Heart left ventricle (tissue), 16 donors: ENCODE measurements at places on chromosomes 11 and 22. TPM values are rescaled to one million over a fixed set of nuclear protein-coding genes. Genes with fewer than 3 reads are reported as not detected.

GRCh38 chr11:9397746-9398680 is 13.6 kb downstream of the IPO7 start:
- H3K4me3 ChIP-seq = no peak overlapping the region
- no peak overlapping the region for H3K27ac ChIP-seq
- H3K36me3 ChIP-seq = no peaks in the 10 kb centered on the region

- H3K27ac ChIP-seq = peak overlapping the region; percentile 94
- H3K4me1 ChIP-seq = peaks cover 54% of the 10 kb centered on the region
- H3K36me3 ChIP-seq = no peaks in the 10 kb centered on the region
- no peak overlapping the region for H3K4me3 ChIP-seq
- H3K27me3 ChIP-seq = no peaks in the 10 kb centered on the region
Observed at GRCh38 chr22:24147666-24148065, 33.6 kb upstream of the SUSD2 start.

GRCh38 chr22:49553518-49554295 is 274.0 kb downstream of the BRD1 start:
- peaks cover 3% of the 10 kb centered on the region for H3K27me3 ChIP-seq
- no peaks in the 10 kb centered on the region for H3K36me3 ChIP-seq
- no peak overlapping the region for H3K4me3 ChIP-seq
- H3K4me1 ChIP-seq = no peaks in the 10 kb centered on the region
- no peak overlapping the region for H3K27ac ChIP-seq

DNA sequence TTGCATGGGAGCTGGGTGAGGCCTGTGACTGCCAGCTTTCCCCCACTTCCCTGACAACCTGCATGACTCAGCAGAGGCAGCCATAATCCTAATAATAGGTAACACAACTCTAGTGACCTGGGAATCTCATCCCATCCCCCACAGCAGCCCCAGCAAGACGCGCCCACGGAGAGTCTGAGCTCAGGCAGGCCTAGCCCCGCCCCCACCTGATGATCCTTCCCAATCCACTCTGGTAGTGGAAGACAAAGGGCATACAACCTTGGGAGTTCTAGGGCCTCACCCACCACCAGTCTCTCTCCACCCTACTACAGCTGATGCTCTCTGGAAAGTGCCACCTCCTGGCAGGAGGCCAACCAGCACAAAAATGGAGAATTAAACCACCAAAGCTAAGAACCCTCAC is 60.3 kb downstream of the CWF19L2 start:
- H3K27ac ChIP-seq = no peak overlapping the region
- no peaks in the 10 kb centered on the region for H3K27me3 ChIP-seq
- DNase-seq = no peak
- H3K36me3 ChIP-seq = no peaks in the 10 kb centered on the region
- H3K4me1 ChIP-seq = no peaks in the 10 kb centered on the region

DNA sequence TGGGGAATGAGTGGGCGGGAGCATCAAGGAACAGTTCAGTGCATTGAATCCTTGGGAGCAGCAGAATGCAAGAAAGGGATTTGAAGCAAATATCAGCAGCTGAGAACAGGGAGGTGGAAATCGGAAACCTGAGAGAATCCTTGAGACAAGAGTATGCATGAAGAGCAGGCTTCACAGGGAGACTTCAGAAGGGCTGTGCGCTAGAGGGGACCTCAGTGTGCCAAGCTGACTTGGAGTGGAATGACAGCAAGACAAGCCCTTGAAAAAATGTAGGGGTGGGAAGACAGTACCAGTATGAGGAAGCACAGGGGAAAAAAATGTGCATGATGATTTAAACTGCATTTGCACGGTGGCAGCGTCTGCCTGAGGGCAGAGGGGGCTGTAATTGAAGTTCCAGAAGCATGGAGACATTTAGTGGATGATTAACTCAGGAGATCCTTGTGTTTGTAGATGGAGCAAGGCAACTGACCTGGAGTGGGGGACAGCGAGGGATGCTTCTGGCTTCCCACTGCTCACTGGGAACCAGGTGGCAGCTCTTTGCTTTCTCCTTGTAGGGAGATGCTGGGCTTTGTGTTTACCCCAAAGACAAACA is 204.9 kb upstream of the PLET1 start:
- no peak for DNase-seq
- H3K4me1 ChIP-seq = no peaks in the 10 kb centered on the region
- no peaks in the 10 kb centered on the region for H3K36me3 ChIP-seq
- no peak overlapping the region for H3K27ac ChIP-seq
- H3K4me3 ChIP-seq = no peak overlapping the region
- no peaks in the 10 kb centered on the region for H3K27me3 ChIP-seq

GRCh38 chr22:49564054-49564453 is 263.6 kb downstream of the BRD1 start:
- no peaks in the 10 kb centered on the region for H3K27me3 ChIP-seq
- no peaks in the 10 kb centered on the region for H3K4me1 ChIP-seq
- DNase-seq = no peak

DNA sequence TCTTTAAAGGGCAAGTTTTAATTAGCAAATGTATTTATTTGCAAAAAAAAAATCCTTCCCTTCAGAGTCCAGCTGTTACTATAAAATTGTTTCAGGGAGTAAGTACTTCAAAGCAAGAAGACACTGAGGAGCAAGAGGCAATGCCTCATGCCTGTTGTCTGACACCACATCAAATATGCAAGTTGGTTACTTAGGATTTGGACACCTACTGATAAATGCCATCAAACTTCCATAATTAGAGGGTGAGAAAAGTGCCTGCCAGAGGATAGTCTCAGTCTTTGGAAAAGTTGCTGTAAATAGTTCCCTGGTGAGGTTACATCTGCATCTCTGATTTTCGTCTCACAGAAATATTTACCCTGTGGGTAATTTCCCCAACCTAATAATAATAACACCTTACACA is 4.1 kb upstream of the TENM4 start:
- H3K4me1 ChIP-seq = peaks cover 9% of the 10 kb centered on the region
- no peak for DNase-seq
- no peaks in the 10 kb centered on the region for H3K36me3 ChIP-seq
- no peak overlapping the region for H3K4me3 ChIP-seq

- H3K4me3 ChIP-seq = no peak overlapping the region
- DNase-seq = no peak
- no peaks in the 10 kb centered on the region for H3K36me3 ChIP-seq
- H3K4me1 ChIP-seq = peaks cover 3% of the 10 kb centered on the region
- no peak overlapping the region for H3K27ac ChIP-seq
- H3K27me3 ChIP-seq = no peaks in the 10 kb centered on the region
Observed at GRCh38 chr11:64608636-64609035, 17.6 kb downstream of the SLC22A12 start.

DNA sequence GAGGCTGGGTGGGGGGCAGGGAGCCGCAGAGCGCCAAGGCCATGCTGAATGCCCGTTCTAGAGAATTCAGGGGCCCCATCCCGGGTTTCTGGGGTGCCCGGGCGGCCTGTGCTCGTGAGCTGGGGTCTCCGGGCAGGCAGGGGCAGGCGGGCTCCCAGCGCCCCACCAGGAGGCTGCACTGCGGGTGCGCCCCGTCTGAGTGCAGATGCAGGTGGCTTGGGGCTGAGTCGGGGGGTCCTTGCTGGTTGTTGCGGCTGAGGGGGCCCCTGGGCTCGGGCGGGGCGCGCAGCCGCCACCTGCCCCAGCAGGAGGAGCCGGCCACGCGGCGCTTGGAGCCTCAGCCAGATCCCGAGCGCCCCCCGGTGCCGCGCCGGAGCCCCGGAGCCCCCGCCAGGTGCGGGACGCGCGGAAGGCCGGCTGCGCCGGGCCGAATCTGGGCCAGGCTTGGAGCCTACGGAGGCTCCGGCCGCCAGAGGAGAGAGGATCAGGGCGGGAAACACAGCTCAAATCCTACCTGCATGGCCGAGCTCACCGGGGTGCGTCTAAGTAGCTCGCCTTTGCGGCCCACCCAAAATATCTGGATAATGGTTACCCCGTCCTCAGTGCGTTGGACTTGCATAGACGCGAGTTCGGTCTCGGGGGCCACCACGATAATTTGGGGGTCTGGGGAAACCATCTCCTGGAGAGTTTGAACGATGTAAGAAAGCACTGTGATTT is 590 bp upstream of the IGF2 start:
- no peak for DNase-seq
- peaks cover 64% of the 10 kb centered on the region for H3K27me3 ChIP-seq
- no peaks in the 10 kb centered on the region for H3K36me3 ChIP-seq

GRCh38 chr11:10770626-10771254 is 19.7 kb downstream of the CTR9 start:
- no peaks in the 10 kb centered on the region for H3K36me3 ChIP-seq
- H3K27ac ChIP-seq = peak overlapping the region; percentile 58
- no peaks in the 10 kb centered on the region for H3K27me3 ChIP-seq
- peak; percentile 58 for DNase-seq
- no peak overlapping the region for H3K4me3 ChIP-seq
- peaks cover 18% of the 10 kb centered on the region for H3K4me1 ChIP-seq

DNA sequence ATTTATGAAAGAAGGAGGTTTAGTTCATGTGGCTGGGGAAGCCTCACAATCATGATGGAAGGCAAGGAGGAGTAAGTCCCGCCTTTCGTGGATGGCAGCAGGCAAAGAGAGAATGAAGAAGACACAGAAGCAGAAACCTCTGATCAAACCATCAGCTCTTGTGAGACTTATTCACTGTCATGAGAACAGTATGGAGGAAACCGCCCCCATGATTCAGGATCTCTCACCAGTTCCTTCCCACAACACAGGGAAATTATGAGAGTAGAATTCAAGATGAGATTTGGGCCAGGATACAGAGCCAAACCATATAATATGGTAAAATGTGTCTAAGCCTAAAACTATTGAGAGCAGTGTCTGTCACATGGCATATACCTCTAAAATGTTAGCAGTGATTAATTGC is 503.8 kb upstream of the CCDC179 start:
- no peak overlapping the region for H3K4me3 ChIP-seq
- no peaks in the 10 kb centered on the region for H3K27me3 ChIP-seq
- H3K4me1 ChIP-seq = no peaks in the 10 kb centered on the region
- no peak for DNase-seq
- no peaks in the 10 kb centered on the region for H3K36me3 ChIP-seq
- H3K27ac ChIP-seq = no peak overlapping the region

DNA sequence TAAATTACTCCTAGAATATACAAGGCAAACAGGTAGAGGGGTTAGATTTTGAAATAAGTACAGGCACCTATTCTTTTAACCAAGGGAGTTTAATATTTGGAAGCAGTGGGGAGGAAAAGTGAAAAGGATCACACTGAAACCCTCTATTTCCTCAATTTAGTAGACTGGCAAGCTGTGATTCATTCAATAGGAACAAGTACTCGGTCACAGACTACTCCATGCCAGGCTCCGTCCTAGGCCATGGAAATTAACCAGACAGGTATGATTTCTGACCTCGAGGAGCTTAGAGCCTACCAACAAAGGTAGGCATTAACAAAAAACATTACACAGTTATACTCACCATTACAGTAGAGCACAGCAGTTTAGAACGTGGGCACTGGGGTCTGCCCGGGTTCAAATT is 40.9 kb downstream of the SIK3 start:
- no peaks in the 10 kb centered on the region for H3K36me3 ChIP-seq
- no peak overlapping the region for H3K27ac ChIP-seq
- H3K4me3 ChIP-seq = no peak overlapping the region
- H3K4me1 ChIP-seq = peaks cover 20% of the 10 kb centered on the region
- H3K27me3 ChIP-seq = no peaks in the 10 kb centered on the region

DNA sequence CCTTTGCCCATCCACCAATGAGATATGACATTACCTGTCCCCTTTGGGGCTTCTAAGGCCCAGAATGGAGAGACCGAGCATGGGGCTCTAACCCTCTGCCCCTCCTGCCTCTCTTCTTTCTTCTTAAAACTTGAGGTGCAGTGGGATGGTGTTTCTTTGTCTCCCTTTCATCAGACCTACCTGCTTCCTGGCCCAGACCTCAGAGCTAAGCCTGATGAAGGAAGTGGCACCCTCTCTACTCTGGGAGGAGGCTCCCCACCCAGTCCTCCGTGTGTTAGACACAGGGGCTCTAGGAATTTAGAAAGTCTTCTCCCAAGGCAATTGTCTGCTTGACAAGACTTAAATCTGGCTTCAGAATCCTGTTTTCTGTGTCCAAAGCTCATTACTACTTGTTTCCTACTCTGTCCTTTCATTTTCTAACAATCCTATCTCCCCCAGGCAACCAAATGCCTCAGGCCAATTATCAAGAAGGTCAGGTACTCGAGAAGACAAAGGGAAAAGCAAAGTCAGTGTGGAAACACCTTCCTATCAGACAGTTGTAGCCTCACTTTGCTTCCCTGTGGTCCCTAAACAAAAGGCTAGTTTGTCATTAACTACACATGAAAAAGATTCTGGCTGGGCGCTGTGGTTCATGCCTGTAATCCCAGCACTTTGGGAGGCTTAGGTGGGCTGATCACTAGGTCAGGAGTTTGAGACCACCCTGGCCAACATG is 20.3 kb upstream of the PARVA start:
- H3K27me3 ChIP-seq = no peaks in the 10 kb centered on the region
- H3K4me1 ChIP-seq = no peaks in the 10 kb centered on the region
- H3K36me3 ChIP-seq = no peaks in the 10 kb centered on the region

DNA sequence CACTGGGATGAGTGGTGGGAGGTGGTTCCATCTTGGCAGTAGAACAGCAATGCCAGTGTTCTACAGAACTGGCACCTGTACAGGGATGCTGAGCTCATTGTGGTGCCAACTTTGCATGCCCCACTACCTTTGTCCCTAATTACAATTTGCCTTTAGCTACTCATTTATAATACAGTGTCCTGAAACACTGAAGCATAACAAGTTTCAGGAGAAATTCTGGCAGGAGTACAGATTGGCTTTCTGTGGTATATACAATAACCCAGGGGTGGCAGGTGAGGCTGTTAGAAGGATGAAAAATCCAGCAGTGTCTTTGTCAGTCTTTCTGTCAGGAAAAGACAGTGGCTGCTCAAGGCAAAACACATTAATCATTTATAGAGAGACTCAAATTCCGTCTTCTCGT is 240.3 kb downstream of the FAM76B start:
- no peak for DNase-seq
- H3K27me3 ChIP-seq = no peaks in the 10 kb centered on the region
- no peak overlapping the region for H3K27ac ChIP-seq
- H3K4me1 ChIP-seq = no peaks in the 10 kb centered on the region

GRCh38 chr22:29842740-29843139 is 4.7 kb upstream of the ASCC2 start:
- no peak overlapping the region for H3K4me3 ChIP-seq
- H3K27ac ChIP-seq = peak overlapping the region; percentile 56
- no peaks in the 10 kb centered on the region for H3K36me3 ChIP-seq
- DNase-seq = no peak
- H3K4me1 ChIP-seq = peaks cover 6% of the 10 kb centered on the region
- no peaks in the 10 kb centered on the region for H3K27me3 ChIP-seq

- no peaks in the 10 kb centered on the region for H3K27me3 ChIP-seq
- no peak overlapping the region for H3K4me3 ChIP-seq
- H3K27ac ChIP-seq = no peak overlapping the region
- H3K4me1 ChIP-seq = peaks cover 15% of the 10 kb centered on the region
- peak; percentile 13 for DNase-seq
Observed at GRCh38 chr22:28018461-28018927, 99.4 kb upstream of the PITPNB start.

- no peaks in the 10 kb centered on the region for H3K4me1 ChIP-seq
- H3K27ac ChIP-seq = no peak overlapping the region
- H3K36me3 ChIP-seq = no peaks in the 10 kb centered on the region
- no peak overlapping the region for H3K4me3 ChIP-seq
- DNase-seq = no peak
Observed at GRCh38 chr11:45385844-45386243, 99.7 kb upstream of the SYT13 start.

The WEE1 gene
- total RNA-seq = 77.4 TPM

The PATE2 gene
- total RNA-seq = not detected

The OR52E2 gene
- total RNA-seq = not detected

The NRIP3 gene
- 0.63 TPM for total RNA-seq

The UCP3 gene
- 8.3 TPM for total RNA-seq

The TREH gene
- not detected for total RNA-seq
